ENCODE measurements at places on chromosomes 7 and 10.
A peak's percentile ranks its signal among the peaks of the same experiment; 100 is the strongest.

- DNase-seq = no peak
Observed at GRCh38 chr10:69315610-69316312, 37.5 kb downstream of the HK1 start.

GRCh38 chr10:86958116-86958900 lies at the start of gene SNCG:
Gene SNCG, plus strand, starts transcription at chr10:86958599. Its CDS starts 99 bp downstream, at chr10:86958698.
- DNase-seq = peak; percentile 71

GRCh38 chr10:73915206-73915851 lies 4.4 kb downstream of the PLAU start:
- no peak for DNase-seq

GRCh38 chr10:53022611-53023088 lies 250.1 kb upstream of the MBL2 start:
- no peak for DNase-seq

DNA sequence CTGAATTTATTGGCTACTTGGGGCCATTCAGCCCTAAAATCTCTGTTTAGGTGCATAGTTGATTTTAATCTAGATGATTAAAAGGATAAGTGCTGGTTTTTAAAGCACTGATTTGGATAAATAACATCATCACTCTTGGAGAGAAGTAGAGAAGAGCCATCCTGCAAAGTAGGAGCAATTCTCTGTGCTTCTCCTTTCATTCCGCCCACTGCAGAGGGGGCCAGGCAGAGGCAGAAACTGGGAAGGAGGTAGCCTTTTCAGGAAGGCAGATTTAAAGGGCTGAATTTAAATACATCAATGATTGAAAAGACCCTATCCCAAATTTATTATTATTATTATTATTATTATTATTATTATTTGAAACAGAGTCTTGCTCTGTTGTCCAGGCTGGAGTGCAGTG lies 14.1 kb downstream of the MAP3K8 start:
- DNase-seq = no peak

- DNase-seq = no peak
Observed at GRCh38 chr7:139255290-139255689, 24.3 kb downstream of the UBN2 start.

DNA sequence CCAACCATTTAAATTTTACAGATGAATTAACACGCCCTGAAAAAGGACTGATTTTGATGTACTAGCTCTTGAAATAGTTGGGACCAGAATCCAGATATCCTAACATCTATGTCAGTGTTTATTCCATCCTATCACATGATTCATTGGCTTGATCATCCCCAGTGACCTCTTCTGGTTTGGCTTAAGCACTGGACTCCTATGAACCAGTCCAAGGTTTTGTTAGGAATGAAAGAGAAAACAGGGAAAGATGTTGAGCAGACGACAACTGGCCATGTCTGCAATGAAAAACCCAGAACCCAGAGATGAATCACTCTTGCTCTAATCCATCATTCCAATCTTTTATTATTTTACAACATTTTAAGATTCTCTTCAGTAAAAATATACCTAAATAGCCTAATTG lies 1080.9 kb downstream of the SORCS1 start:
- DNase-seq = no peak

GRCh38 chr10:24981161-24981710 lies 28.8 kb upstream of the PRTFDC1 start:
- DNase-seq = no peak
